ENCODE measurements at places on chromosomes 3 and 15.
A peak's percentile ranks its signal among the peaks of the same experiment; 100 is the strongest.

- no peak overlapping the region for H3K4me3 ChIP-seq
- no peak for DNase-seq
- H3K27me3 ChIP-seq: no peaks in the 10 kb centered on the region
- no peaks in the 10 kb centered on the region for H3K36me3 ChIP-seq
Observed at GRCh38 chr15:51223771-51224229, 114.6 kb downstream of the CYP19A1 start.

- H3K36me3 ChIP-seq: no peaks in the 10 kb centered on the region
- no peak overlapping the region for H3K27ac ChIP-seq
- H3K4me3 ChIP-seq: no peak overlapping the region
- H3K27me3 ChIP-seq: no peaks in the 10 kb centered on the region
- no peak for DNase-seq
Observed at GRCh38 chr15:58114812-58115211, 23.4 kb upstream of the AQP9 start.

DNA sequence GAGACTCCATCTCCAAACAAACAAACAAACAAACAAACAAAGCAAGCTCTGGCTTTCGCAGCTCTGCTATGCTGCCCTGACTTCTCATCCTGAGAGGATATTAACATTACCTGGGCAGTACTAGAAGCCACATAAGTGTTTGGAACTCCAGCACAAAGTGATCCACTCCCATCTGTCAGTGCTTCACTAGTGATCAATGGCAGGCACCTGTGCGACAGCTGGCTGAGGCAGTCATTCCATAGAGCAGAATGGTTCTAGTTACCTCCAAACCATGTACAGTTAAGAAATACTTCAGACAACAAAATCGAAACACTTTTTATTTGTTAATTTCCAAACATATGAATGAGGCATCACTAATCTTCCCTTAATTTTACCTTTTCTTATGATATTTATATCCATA lies 2.8 kb upstream of the MB21D2 start:
- H3K4me3 ChIP-seq: no peak overlapping the region
- DNase-seq: no peak
- no peak overlapping the region for H3K27ac ChIP-seq
- no peaks in the 10 kb centered on the region for H3K36me3 ChIP-seq
- peaks cover 27% of the 10 kb centered on the region for H3K27me3 ChIP-seq
- peaks cover 14% of the 10 kb centered on the region for H3K4me1 ChIP-seq

- no peaks in the 10 kb centered on the region for H3K36me3 ChIP-seq
- H3K27ac ChIP-seq: no peak overlapping the region
- no peaks in the 10 kb centered on the region for H3K27me3 ChIP-seq
Observed at GRCh38 chr15:84822653-84823281, 5.6 kb downstream of the ALPK3 start.

DNA sequence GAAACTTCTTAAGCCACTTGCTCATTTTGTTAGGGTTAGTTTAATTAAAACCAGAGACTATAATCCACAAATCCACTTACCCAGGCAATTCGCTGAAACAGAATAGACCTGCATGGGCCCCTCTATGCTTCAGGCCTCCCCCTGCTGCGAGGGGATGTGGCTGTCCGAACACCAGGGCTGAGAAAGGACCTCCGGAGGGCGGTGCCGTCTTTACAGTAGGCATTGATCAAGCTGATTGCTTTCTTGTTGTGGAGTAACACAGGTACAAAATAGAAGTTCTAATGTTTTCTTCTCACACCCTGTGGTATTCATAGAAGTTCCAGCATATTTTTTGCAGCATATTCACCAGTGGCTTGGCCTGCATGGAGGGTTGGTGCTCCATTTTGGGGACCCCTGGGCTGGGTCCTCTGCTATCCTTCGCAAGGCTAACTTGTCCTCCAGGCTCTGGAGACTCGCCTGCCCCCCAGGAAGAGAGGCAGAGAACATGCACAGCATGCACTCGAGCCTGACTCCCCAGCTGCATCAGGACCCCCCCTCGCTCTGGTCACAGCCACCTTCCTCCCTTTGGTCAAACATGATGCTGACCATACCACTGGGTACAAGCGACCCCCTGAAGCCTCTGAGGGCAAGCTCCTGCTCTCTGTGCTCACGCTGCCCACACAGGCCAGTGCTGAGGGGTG lies 55.3 kb downstream of the TPRA1 start:
- no peaks in the 10 kb centered on the region for H3K36me3 ChIP-seq
- DNase-seq: peak; percentile 31
- no peak overlapping the region for H3K27ac ChIP-seq
- H3K4me1 ChIP-seq: peaks cover 29% of the 10 kb centered on the region
- no peak overlapping the region for H3K4me3 ChIP-seq

GRCh38 chr3:123180791-123181190 lies 21.0 kb upstream of the SEC22A start:
- H3K27ac ChIP-seq: no peak overlapping the region
- no peak for DNase-seq
- H3K4me3 ChIP-seq: no peak overlapping the region
- no peaks in the 10 kb centered on the region for H3K4me1 ChIP-seq
- no peaks in the 10 kb centered on the region for H3K36me3 ChIP-seq
- no peaks in the 10 kb centered on the region for H3K27me3 ChIP-seq

DNA sequence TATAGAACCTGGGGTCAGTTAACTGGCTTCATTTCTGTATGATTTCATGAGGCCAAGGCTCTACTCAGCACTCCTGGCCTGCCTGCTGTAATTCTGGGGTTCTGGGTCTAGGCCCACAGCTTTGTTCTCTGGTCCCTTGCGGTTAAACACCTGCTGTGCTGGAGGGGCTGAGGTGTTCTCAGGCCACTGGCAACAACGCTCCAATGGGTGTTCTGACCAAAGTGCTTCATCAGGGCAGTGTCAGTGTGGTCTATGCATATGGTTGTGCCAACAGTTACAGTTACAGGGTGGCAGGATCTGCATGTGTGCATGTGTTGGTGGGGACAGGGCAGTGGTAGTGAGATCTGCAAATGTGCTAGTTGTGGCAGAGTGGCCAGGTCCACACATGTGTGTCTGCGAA lies 64.1 kb upstream of the GMNC start:
- no peaks in the 10 kb centered on the region for H3K27me3 ChIP-seq
- no peak overlapping the region for H3K4me3 ChIP-seq
- H3K4me1 ChIP-seq: peaks cover 2% of the 10 kb centered on the region
- H3K36me3 ChIP-seq: no peaks in the 10 kb centered on the region
- no peak for DNase-seq

DNA sequence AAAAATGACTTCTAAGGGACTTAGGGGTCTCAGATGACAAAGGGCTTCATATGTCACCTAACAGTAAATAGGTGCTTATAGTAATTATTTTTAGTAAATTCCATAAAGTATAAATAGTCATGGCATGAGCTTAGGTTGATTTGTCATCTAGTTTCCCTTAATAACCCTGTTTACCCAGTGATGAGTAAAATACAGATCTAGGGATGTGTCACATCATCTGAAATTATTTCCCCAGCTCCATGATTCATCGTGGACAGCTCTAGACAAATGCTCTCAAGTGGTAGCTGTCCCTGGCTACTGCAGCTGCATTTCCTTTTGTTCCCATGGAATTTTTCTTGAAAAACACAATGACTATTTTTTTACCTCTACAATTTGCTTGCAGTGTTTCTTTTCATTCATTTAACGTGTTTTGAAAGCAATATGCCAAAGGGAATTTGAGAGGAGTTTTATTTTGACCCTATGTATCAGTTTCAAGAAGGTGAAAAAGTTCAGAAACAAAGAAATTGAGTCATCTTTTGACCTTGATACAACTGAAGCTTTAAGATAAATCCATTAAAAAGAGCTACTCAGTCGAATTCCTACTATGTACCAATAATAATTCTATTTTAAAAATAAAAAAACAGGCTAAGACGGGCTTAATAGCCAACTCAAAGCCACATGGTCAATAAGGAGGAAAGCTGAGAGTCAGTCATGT lies 241.6 kb downstream of the KCNMB2 start:
- no peaks in the 10 kb centered on the region for H3K36me3 ChIP-seq
- H3K27ac ChIP-seq: no peak overlapping the region
- H3K27me3 ChIP-seq: no peaks in the 10 kb centered on the region
- H3K4me1 ChIP-seq: no peaks in the 10 kb centered on the region
- DNase-seq: no peak

DNA sequence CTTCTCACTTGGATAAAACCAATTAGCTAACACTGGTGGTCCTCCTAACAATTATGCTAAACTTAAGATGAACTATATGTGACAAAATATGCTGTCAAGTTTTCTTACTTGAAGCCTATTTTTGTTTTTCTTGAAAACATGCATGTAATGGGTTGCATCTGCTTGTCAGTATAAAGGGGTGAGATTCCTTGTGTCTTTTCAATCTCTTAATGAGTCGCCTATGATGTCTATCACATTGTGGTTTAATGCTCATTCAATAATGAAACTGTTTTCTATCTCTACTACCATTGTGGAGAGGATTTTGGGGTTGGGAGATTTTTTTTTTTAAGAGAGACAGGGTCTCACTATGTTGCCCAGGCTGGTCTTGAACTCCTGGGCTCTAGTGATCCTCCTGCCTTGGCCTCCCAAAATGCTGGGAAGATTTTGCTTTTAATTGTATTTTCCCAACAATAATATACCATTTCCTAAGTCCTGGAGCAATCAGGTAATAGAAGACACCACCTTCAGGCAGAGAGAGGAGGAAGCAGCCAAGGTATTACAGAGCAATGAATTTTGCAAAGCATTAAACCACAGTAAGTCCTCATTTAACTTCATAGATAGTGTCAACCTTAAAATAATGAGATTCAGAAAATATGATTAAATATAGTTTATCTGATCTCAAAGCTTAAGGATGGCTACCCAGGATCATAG lies 17.4 kb upstream of the TRMT10C start:
- no peak overlapping the region for H3K4me3 ChIP-seq
- H3K36me3 ChIP-seq: no peaks in the 10 kb centered on the region

DNA sequence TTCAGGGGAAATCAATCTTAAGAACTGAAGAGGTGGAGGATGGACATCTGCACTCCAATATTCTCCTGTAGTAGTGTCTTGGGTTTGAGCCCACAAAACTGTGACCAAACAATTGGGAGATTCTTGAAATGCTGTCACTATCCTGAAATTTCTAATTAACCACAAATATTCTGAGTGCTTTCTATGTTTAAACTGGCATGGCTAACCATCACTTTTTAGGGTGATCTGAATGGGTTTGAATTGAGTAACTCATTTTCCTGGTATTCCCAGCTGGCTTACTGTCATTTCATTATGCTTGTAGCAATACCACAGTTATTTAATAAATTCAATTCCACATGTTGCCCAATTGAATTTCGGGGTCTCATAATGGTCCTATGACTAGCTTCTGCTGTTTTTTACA lies 216.9 kb upstream of the DCBLD2 start:
- no peaks in the 10 kb centered on the region for H3K27me3 ChIP-seq
- no peak overlapping the region for H3K27ac ChIP-seq
- no peaks in the 10 kb centered on the region for H3K4me1 ChIP-seq
- H3K4me3 ChIP-seq: no peak overlapping the region
- DNase-seq: no peak

- H3K4me3 ChIP-seq: no peak overlapping the region
- no peaks in the 10 kb centered on the region for H3K27me3 ChIP-seq
- DNase-seq: no peak
- no peaks in the 10 kb centered on the region for H3K36me3 ChIP-seq
- H3K27ac ChIP-seq: no peak overlapping the region
Observed at GRCh38 chr3:12830785-12831156, 10.6 kb downstream of the RPL32 start.

GRCh38 chr3:141151439-141151838 lies 80.2 kb upstream of the PXYLP1 start:
- H3K36me3 ChIP-seq: no peaks in the 10 kb centered on the region
- no peak for DNase-seq
- H3K27ac ChIP-seq: no peak overlapping the region
- H3K4me3 ChIP-seq: no peak overlapping the region

- no peak overlapping the region for H3K27ac ChIP-seq
- H3K36me3 ChIP-seq: peaks cover 5% of the 10 kb centered on the region
- H3K4me3 ChIP-seq: no peak overlapping the region
Observed at GRCh38 chr3:16897254-16897926, 12.6 kb downstream of the PLCL2 start.

- H3K4me1 ChIP-seq: peaks cover 34% of the 10 kb centered on the region
- no peaks in the 10 kb centered on the region for H3K27me3 ChIP-seq
- no peak overlapping the region for H3K4me3 ChIP-seq
- no peak for DNase-seq
- no peaks in the 10 kb centered on the region for H3K36me3 ChIP-seq
Observed at GRCh38 chr15:28996289-28996688, 110.5 kb downstream of the APBA2 start.

- no peak for DNase-seq
- no peak overlapping the region for H3K27ac ChIP-seq
- peaks cover 17% of the 10 kb centered on the region for H3K4me1 ChIP-seq
Observed at GRCh38 chr3:107661447-107662123, 138.8 kb downstream of the BBX start.

- H3K4me3 ChIP-seq: no peak overlapping the region
- H3K36me3 ChIP-seq: no peaks in the 10 kb centered on the region
- no peak overlapping the region for H3K27ac ChIP-seq
- no peak for DNase-seq
- no peaks in the 10 kb centered on the region for H3K4me1 ChIP-seq
Observed at GRCh38 chr15:28935316-28935715, 49.5 kb downstream of the APBA2 start.

- H3K4me3 ChIP-seq: no peak overlapping the region
- no peak overlapping the region for H3K27ac ChIP-seq
- peaks cover 10% of the 10 kb centered on the region for H3K4me1 ChIP-seq
- H3K27me3 ChIP-seq: no peaks in the 10 kb centered on the region
Observed at GRCh38 chr3:21665444-21666100, 85.4 kb downstream of the ZNF385D start.

GRCh38 chr3:104206925-104207324 lies 1159.8 kb upstream of the ALCAM start:
- H3K27ac ChIP-seq: no peak overlapping the region
- H3K4me3 ChIP-seq: no peak overlapping the region
- DNase-seq: no peak

DNA sequence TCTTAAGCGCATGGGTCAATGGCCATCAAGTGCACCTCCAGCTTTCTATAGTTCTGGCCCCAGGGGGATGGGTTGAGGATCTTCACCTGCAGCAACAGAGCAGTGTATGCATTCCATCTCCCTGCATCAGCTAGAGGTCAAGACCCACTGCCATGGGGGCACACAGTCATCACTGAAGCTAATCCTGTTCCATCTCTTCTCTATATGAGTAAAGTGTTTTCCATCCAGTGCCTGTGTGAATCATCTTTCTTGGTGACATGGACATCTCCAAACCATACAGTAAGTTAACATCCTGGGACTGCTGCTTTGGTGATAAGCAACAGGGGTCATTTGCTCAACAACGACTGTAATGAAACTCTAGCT lies 4.4 kb upstream of the ENTPD3 start:
- H3K27ac ChIP-seq: no peak overlapping the region
- peaks cover 28% of the 10 kb centered on the region for H3K27me3 ChIP-seq
- no peaks in the 10 kb centered on the region for H3K36me3 ChIP-seq
- no peak overlapping the region for H3K4me3 ChIP-seq
- no peaks in the 10 kb centered on the region for H3K4me1 ChIP-seq

- H3K27ac ChIP-seq: no peak overlapping the region
- H3K36me3 ChIP-seq: no peaks in the 10 kb centered on the region
- H3K4me1 ChIP-seq: peaks cover 20% of the 10 kb centered on the region
- H3K4me3 ChIP-seq: no peak overlapping the region
Observed at GRCh38 chr3:193963808-193964516, 172.0 kb upstream of the HES1 start.
